Left ventricle myocardium inferior (tissue), 1 donor: ENCODE measurements at places on chromosomes 13 and 19. TPM values are rescaled to one million over a fixed set of nuclear protein-coding genes. Genes with fewer than 3 reads are reported as not detected.

ZNF793 gene
- total RNA-seq = 7.1 TPM

LONP1 gene
- total RNA-seq = 104 TPM

FFAR2 gene
- 0.27 TPM for total RNA-seq

CGB8 gene
- not detected for total RNA-seq

PRX gene
- 3.3 TPM for total RNA-seq

C13orf42 gene
- total RNA-seq = not detected

MEIS3 gene
- total RNA-seq = 3.2 TPM

TNFSF13B gene
- 1.7 TPM for total RNA-seq

PSG1 gene
- total RNA-seq = not detected

OR10H3 gene
- total RNA-seq = not detected

KCNC3 gene
- 2.6 TPM for total RNA-seq

DNA sequence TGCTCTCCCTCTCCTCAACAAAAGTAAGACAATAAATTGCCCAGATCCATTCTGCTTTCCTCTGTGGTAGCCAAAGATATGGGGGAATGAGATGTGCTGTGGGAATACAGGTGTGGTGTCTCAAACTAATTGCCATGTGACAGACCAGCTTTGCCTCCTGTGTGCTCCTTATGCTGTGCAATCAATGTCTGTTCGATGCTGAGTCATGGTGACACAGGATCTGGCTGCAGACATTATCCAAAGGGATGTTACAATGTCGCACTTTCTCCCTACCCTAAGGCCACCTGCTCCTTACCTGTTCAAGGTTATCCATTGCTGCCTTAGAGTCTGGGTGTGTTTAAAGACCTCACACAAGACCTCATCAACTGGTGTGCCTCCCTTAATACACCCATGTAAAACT, 32.5 kb downstream of the FGF14 start:
- no peak for DNase-seq

DNA sequence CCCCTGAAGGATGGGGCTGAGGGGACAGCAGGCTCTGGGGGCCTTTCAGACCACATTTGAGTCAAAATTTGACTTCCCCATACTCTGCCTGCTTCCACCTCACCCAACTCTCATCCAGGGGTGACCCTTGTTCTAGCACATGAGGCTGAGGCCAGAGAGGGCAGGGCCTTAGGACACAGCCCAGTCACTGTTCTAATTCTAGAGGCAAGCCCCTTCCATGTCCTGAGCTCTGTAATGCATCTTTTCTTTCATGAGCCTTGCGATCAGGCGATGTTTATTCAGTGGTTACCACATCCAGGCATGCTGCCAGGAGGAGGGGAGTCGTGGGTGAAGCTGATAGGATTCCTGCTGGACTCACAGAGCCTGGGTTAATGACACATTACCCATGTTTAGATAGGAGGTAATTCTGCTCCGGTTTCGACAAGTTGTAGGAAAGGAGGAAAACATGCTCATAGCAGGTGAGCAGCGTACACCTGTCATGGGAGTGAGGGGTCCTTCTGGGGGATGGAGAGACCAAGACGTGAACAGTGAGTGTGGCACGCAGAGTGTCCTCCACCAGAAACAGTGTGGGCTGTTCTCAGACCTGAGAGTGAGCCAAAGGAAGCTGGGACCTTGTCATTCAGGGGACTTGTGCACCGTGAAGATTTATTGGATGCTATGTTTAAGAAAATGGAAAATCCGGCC, 9.3 kb downstream of the RPS9 start:
- peak; percentile 80 for DNase-seq

DNA sequence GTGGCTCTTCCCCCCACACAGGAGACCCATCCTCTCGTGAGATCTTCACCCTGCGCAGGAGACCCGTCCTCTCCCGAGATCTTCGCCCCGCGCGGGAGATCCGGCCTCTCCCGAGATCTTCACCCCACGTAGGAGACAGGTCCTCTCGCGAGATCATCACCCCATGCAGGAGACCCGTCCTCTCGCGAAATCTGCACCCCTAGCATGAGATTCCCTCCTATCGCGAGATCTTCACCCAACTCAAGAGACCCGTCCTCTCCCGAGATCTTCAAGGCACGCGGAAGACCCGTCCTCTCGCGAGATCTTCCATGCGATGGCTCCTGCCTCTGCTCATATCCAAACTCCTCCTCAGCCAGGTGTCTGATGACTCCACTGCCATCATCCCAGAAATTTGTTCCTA, 24.3 kb downstream of the LAIR2 start:
- DNase-seq = no peak

GRCh38 chr19:3073931-3074595, 11.8 kb upstream of the TLE5 start:
- no peak for DNase-seq

GRCh38 chr13:64083811-64084210, 2668.2 kb upstream of the PCDH20 start:
- DNase-seq = no peak

GRCh38 chr19:18417250-18418028, 1.8 kb upstream of the SSBP4 start:
- peak; percentile 88 for DNase-seq

DNA sequence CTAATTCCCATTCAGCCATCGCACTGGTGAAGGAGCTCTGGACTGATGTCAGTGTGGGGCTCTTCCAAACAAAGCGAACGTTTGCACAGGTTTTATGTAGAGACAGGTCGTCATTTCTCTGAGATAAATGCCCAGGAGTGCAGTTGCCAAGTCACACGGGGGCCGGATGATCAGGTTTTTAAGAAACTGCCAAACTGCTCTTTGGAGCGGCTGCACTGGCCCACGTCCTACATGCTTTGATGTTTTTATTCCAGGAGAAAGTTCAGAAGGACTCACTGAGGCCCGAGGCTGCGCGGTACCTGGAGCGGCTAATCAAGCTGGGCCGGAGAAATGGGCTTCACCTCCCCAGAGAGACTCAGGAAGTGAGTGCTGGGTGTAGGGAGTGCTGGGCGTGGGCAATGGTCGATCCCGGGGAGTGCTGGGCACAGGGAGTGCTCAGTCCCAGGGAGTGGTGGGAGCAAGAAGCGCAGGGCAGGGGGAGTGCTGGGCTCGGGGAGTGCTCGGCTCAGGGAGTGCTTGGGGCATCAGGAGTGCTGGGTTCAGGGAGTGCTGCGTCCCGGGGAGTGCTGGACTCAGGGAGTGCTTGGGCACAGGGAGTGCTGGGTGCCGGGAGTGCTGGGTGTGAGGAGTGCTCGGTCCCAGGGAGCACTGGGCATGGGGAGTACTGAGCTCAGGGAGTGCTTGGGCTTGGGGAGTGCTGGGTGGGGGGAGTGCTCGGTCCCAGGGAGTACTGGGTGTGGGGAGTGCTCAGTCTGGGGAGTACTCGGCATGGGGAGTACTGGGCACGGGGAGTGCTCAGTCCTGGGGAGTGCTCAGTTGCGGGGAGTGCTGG, 10.7 kb downstream of the THOP1 start:
- no peak for DNase-seq

GRCh38 chr13:82436099-82436585, 1446.1 kb downstream of the SLITRK1 start:
- no peak for DNase-seq

GRCh38 chr13:97912139-97912535, 41.3 kb upstream of the IPO5 start:
- DNase-seq = no peak

DNA sequence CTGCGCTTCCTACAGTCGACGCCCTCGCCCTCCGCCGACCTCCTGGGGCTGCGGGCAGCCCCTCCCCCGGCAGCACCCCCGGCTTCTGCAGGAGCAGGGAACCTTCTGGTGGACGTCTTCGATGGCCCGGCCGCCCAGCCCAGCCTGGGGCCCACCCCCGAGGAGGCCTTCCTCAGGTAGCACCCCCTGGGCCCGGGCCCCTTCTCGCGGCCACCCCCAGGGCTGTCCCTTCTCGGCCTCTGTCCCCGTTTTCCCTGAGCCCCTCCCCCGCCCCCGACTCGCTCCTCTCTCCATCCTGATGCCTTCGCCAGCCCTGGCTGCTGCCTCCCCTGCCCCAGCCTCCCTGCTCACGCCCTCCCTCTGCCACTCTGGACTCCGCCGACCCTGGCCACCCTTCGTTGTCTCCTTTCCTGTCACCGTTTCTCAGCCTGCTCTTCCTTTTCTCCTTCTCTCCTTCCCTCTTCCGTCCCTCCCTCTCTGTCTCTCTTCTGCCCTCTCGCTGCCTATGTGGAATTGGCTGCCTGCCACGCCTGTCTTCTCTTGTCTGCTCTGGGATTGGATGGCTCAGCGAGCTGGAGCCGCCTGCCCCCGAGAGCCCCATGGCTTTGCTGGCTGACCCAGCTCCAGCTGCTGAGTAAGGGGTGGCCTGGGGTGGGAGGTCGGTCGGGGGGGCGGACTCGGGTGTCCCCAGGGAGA, 11.0 kb downstream of the FUZ start:
- DNase-seq = peak; percentile 94

DNA sequence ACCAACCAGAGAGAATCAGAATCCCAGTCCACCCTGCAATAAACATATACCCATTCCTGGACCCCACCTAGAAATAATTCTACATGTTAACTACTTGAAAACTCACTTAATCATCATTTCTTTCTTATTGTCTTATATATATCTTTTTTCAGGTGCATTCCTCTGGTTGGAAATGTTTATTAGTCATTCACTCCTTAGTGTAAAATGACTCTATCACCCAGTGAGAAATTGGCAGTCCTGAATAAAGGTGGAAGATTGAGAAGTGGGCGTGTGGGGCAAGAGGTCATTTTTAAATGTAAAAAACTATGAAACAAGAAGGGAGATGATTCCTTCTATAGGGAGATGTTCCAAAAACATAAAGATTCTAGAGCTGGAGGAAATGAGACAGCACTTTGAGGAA, 101.2 kb upstream of the MBNL2 start:
- DNase-seq = no peak

DNA sequence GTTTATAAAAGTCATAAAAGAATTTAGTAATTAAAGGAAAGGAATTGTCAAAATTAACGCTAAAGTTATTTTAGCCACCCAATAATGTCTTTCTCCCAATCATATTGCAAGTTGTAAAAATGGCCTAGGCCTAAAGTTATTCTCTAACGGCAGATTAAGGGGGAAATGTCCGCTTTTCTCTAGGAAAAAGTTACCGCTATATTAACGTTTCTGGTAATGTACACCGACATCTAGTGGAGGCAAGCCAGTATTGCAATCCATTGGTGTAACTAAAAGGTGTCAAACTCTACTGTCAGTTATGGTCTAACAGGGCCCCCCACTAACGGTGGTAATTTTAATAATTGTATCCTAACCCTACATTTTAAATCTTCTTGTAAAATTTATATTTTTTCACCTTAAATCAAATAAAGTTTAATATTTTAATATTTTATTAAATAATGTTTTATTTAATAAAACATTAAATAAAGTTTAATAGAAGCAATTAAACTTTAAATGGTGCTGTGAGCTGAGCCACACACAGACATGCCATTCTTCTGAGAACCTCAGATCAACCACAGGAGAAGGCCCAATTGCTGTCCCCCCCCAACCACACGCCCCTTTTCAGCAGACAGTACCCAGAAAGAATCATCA, 35.9 kb upstream of the ZSCAN5A start:
- no peak for DNase-seq
